NCI-H1417 treated with DMSO at 0.1 percent for 48 hours (cell line): ENCODE measurements at places on chromosomes 5 and 9.

GRCh38 chr5:135497971-135498636 is 37.7 kb downstream of the NEUROG1 start:
- no peak for DNase-seq

DNA sequence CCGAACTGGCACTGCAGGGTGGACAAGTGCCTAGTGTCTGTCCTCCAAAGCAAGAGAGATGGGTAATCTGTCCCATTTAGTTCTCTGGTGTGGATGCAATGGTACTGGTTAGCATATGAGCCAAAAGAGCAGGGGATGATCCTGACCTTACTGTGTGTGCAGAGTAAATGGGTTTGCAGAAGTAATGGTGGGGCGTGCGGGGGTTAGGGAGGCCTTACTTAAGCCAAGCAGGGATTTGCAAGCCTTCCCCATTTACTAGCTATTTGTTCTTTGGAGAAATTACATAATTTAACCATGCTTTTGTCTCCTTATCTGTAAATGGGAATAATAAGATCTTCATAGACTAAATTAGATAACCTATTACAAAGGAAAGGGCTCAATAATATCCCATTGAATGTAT is 19.9 kb upstream of the LCP2 start:
- DNase-seq, result no peak

GRCh38 chr9:133845440-133845839 is 107.3 kb upstream of the SARDH start:
- DNase-seq, result no peak

DNA sequence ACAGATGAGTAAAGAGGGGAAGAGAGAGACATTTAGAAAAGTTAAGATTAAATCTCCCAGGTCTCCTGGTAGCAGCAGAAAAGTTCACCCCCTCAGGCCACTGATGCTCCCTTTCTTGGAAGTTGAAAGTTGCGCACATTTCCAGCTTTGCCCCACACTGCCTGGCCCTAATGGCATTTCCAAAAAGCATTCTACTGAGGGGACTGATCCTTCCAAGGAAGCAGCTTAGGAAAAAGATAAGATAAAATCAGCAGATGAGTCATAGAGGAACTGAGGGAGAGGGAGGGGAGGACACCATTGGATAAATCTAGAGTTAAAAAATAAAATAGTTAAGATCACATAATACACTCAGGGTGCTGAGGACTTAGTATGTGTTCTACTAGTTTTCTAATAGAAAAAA is 67.6 kb upstream of the SLC12A2 start:
- no peak for DNase-seq

DNA sequence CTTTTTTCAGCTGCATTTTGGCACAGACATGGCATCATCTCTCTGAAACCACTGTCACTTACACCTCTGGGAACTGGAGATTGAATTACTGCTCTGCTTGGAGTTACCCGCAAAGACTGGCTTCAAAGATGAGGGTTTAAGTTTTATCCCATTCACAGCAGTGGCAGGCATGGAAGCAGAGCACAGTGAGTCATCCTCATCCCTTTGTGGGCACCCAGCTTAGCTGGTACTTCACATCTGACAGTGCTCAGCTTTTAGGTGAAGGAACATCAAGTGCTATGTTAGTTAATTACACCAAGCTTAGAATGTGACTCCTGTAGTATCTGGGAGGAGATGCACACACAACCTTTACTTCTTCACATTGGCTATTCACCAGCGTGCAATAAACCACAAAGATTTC is 24.8 kb upstream of the ALDH1A1 start:
- no peak for DNase-seq

DNA sequence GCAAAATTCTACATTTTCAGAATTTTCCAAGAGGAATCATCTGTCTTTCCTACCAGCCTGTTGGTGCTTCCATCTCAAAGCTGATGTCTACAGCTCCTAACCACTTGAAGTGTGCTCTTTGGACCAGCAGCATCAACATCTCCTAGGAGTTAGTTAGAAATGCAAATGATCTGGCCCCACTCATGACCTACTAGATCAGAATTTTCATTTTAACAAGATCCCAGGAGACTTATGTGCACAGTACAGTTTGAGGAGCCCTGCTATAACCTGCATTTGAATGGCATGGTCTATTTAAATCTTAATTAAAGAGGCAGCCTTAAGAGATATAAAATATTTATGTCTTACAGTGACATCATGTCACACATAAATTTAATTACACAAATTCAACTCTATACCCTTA is 33.8 kb downstream of the ITK start:
- DNase-seq, result no peak

- no peak for DNase-seq
Observed at GRCh38 chr9:129610473-129611306, 10.2 kb downstream of the C9orf50 start.

DNA sequence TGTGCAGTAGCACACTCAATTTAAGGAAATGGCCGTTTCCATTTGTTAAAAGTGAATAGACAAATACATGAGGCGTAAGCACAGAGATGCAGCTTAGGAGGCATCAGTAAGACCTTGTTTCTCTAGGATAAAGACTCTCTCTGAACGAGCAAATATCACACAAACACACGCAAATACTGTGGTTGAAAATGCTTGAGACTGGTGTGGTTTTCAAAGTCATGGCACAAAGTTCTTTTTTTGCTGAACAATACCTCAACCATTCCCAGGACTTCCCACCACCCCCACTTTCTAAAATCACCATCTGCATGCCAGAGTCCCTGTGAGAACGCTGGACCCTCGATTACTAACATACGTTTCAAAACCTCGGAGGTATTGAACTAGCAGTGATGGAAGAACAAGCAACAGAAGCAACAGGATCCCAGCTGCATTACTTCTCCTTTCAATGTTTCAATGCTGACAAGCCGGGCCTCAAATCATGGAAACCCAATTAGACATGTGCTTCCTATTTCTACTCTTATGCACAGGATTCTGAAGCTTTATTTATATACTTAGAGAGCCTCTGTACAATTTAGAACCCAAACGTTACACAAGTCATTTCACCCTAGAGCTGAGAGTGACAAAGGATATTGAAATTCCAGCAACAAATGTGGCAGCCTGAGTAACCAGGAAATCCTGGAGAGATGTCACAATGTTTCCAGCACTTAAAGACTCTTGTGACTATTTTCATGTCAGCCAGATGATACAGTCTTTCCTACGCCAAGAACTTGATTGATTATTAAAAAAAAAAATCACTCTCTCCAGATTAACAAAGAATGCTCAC is 63.9 kb downstream of the CDC14B start:
- no peak for DNase-seq

GRCh38 chr5:153496835-153497234 is 6.4 kb downstream of the GRIA1 start:
- no peak for DNase-seq

DNA sequence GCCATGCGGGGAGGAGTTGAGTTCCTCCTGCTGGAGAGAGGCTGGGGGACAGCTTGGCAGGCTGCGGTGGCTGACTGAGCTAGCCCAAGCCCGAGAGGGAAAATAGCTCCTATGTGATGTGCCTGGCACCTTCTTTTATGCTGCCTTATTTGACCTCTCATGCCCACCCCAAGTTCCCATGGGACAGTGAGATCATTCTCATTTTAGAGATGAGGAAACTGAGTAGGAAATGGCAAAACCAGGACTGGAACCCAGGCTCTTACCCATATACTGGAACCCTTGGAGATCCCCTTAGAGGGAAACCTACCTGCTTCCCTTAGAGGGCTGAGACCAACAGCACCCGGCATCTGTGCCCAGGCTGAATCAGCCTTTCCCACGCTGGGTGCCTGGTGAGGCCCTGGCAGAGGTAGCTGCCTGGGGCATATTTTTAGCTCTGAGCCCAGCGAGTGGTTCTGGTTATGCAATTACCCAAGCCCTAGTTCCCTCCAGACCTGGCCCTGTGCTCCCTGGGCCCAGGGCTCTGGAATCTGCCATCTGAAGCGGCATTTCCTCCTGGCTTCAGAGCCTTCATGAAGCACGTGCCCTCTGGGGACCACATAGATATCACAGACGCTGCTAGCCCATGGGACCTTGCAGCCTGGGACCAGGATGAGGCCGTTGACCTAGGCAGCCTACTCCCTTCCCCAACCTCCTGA is 23.6 kb downstream of the COL27A1 start:
- DNase-seq, result no peak

DNA sequence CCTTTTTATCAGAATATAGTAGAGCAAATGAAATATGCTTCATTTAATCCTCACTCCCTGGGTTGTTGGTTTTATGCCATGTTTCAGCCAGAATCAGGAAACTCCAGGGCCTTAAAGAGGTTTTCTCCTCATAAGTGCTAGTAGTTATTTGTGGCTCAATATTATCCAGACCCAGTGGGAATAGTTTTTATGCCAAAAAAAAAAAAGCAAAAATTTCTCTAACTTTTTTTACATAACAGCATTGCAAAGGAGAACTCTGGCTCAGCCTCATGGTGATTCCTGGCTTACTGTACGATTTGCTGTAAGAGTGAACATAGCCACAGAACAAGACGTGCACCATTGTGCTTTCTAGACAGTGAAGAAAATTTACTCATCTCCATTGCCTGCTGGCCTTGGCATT is 232.5 kb downstream of the PJA2 start:
- no peak for DNase-seq

- no peak for DNase-seq
Observed at GRCh38 chr9:138078846-138079245, 201.3 kb downstream of the CACNA1B start.

GRCh38 chr5:56840597-56840996 is 25.2 kb downstream of the MAP3K1 start:
- DNase-seq, result no peak

DNA sequence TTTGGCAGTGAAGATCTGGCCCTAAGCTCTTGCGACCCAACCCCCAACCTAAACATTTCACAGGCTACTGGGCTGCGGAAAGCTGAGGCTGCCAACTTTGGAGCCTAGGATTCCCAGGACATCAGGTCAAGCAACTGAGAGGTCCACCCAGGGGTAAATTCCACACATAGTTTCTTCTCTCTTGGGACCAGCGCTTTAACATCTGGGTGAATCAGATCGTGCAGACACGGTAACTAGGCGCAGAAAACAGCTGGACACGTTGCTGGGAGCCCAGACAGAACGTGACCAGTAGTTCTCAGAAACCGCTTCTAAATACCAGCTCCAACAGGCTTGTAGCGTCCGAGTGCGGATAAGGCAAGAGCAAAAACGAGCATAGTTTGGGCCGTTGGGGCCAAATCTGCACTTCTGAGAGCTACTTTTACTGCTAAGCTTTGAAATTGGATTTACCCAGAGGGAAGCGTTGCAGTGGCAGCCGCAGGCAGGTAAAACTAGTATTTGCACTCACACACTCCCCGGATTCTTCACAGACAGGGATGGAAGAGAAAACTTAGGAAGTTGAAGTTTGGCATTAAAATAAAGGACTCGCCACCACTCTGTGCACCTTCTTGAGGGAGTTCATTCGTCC is 11.8 kb downstream of the ITGA1 start:
- DNase-seq, result no peak

DNA sequence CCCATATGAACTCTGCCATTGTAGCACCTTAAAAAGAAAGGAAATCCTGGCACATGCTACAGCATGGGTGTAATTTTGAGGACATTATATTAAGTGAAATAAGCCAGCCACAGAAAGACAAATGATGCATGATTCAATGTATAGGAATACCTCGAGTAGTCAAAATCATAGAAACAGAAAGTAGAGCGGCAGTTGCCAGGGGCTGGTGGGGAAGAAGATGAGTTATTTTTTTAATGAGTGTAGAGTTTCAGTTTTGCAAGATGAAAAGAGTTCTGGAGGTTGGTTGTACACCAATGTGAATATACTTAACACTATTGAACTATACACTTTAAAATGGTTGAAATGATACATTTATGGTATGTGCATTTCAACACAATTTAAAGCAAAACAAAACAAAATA is 133.0 kb downstream of the ZDHHC21 start:
- DNase-seq, result no peak

GRCh38 chr9:83280268-83280667 is 217.3 kb upstream of the RASEF start:
- no peak for DNase-seq

GRCh38 chr9:71285191-71285656 is 163.8 kb upstream of the TRPM3 start:
- DNase-seq, result peak; percentile 89

- no peak for DNase-seq
Observed at GRCh38 chr5:10592601-10593000, 28.7 kb downstream of the ANKRD33B start.

- no peak for DNase-seq
Observed at GRCh38 chr9:87883990-87884389, 1.3 kb downstream of the SPATA31E1 start.

- DNase-seq, result no peak
Observed at GRCh38 chr5:37957218-37957617, 117.4 kb upstream of the GDNF start.

GRCh38 chr5:67319935-67320725 is 123.5 kb upstream of the CD180 start:
- no peak for DNase-seq

GRCh38 chr9:8779478-8779877 is 979.9 kb upstream of the DMAC1 start:
- DNase-seq, result no peak

DNA sequence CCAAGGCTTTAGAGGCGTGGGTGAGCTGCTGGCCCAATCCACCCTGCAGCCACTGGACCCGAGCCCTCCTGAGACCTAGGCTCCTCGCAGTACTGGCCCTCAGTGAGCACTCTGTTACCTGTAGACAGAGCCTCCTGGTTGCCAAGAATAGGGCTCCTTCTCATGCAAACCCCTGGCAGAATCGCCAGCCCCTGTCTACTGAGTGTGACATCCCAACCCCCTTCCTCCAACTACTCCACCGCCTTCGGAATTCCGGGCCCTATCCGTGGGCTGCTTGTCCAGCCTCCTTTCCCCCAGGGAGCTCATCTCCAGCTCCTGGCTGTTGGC is 23.8 kb upstream of the COL5A1 start:
- no peak for DNase-seq

DNA sequence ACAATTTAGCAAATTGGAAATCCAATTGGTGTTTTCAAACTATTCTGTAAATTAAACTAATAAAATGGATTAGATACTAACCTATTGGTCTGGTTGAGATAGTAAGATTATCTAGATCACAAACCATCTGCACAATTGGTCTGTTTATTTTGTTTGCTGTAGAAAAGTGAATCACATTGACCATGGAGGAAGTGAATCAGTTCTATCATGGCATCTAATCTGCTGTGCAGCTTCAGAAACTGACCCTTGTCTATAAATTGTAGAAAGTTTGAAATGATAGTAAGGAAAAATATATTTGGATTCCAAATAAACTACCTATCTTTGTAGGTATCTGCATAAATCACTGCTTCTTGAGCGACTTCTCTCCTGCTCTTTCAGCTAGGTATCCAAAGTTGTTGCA is 1865.4 kb downstream of the MAT2B start:
- DNase-seq, result no peak
